T follicular helper cell (primary cell): ENCODE measurements at places on chromosomes 12 and 14.
A peak's percentile ranks its signal among the peaks of the same experiment; 100 is the strongest.

DNA sequence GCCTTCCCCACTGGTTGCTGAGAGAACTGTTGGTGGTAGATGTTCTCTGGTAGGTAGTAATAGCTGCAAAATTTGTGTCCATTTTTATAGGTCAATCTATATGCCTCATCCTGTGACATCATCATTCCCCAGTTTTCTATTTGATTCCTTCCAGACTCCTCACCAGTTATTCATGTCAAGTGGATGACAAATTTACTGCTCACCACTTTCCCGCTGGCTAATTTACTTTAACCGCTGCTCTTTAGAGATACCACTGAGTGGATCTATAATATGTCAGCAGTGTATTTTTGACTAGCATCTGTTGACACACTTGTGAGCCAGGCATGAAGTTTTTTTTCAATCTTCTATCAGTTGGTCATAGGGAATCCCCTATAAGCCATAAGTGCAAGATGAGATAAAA lies 24.6 kb downstream of the GPR65 start:
- no peak for DNase-seq

DNA sequence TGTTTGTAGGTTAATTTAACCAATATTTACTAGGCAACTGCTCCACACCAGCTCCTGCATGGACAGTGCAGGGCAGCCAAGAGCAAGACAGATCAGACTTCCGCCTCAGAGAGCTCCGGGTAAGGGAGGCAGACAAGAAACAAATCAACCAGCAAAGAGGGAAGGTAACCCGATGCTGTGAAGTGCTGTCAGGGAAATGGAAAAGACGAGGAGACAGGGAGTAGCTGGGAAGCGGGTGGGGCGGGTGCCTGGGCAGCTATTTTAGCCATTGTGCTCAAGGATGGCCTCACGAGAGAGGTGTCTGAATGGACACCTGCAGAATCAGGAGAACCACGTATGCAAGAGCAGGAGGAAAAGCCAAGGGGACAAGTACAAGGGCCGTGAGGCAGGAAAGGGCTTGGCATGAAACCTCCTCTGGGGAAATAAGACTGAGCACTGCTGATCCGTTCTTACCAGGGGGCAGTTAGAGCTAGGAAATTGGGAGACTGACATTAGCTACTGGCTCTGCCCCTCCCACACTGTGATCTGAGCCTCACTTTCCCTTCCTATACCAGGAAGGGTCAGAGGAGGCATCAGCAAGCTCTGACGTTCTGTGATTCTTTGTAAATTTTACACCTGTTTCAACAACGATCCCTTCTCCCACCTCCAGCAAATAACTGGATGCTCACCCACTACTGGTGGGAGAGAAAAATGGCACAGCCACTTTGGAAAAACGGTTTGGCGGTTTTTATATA lies 6.5 kb upstream of the TMEM119 start:
- DNase-seq, result no peak

DNA sequence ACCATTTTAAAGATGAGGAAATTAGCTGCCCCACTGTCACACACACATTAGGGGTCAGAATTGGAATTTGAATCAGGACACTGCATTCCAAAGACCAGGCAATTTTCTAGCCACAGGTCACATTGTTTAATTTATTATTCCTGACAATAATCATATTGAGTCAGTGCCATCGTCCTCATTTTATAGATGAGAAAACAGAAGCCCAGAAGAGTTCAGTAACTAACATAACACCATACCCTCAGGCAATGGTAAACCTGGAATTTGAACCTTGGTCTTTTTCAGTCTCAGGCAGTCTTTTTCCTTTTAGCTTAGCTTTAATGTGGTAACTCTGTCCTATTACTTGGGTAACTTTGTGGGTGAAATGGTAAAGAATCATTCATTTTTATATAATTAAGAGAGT lies 330.3 kb upstream of the SYT1 start:
- no peak for DNase-seq

DNA sequence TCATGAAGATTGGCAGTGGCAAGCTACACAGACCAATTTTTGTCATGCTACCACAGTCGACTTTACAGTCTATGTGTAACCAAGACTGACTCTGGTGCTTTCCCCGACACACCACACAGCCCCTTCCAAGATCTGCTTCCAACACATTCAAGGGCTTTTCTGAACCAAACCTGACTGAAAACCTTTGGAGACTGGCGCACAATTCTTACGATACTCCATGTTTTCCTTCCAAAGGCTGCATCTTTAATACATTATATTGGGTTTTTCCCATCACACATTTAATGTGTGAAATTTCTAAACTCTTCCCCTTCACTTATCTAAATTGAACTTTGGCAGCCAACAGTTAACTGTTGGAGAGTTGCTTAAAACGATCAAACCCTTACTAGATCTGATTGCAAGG lies 127.7 kb upstream of the SOX5 start:
- DNase-seq, result no peak

DNA sequence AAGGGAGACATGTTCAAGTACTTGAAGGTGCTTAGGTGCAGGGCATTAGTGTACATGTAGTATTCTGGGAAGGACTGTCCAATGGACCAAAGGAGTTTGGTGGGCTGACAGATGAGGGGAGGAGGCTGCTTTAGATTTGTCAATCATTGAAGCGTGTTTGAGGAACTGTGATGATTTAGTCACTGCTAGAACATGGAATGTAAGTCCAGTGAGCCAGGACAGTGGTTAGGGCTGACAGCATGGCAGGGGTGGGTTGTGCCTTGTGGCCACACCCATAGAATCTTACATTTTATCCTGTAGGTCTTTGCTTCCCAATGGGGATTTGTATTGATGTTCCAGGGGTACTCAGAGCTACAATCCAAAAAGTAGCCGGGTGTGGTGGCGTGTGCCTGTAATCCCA lies 24.6 kb downstream of the DIP2B start:
- no peak for DNase-seq

DNA sequence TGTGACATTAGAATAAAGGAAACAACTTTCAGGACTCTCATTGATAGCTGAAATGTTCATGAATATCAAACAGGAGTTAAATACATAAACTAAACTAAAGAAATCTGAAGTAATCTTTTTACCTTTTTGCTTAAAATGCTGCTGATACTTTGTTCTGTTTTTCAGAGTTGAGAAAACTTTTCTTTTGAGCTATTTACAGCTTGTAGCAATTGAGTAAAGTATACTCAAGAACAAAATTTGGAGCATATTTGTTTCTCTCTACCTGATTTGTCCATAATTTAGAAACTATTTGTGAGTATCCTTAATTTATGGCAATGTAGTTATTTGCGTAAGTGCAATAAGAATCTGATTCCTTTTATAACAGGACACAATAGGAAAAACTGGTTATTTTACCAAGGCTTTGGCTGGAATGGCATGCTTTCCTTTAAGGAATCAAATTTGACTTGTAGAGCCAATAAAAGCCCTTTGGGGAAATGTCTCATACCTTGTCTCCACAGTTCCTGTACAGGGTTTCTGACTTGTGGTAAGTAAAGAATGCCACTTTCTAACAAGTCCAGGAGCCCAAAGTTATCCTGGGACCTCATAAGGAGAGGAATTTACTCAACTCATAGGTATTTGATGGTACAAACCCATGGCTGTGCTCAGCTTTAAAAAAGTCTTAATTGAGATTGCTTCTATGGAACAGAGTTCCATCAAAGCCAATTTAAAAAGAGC lies 195.7 kb downstream of the TMEM117 start:
- DNase-seq, result no peak

GRCh38 chr12:55930771-55931316 lies at the start of gene DGKA:
Gene DGKA (plus strand): TSS chr12:55931162. CDS start chr12:55936504, 5,342 bp downstream.
- DNase-seq, result peak; percentile 60

DNA sequence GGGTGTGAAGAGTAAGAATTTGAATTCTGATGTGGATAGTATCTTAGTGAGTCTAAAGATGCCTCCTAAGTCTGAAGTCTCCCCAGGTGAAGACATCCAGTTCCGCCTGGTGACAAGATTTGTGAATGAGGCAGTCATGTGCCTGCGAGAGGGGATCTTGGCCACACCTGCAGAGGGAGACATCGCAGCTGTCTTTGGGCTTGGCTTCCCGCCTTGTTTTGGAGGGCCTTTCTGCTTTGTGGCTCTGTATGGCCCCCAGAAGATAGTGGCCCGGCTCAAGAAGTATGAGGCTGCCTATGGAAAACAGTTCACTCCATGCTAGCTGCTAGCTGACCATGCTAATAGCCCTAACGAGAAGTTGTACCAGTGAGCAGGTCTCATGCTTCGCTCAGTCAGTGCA lies 24.6 kb upstream of the AICDA start:
- DNase-seq, result no peak

GRCh38 chr12:56687223-56688128 lies 608 bp downstream of the PTGES3 start:
- peak; percentile 58 for DNase-seq

GRCh38 chr14:59863806-59864525 lies 6.6 kb downstream of the RTN1 start:
- no peak for DNase-seq
